Urothelium cell line (cell line): ENCODE measurements at places on chromosomes 1 and 21.

DNA sequence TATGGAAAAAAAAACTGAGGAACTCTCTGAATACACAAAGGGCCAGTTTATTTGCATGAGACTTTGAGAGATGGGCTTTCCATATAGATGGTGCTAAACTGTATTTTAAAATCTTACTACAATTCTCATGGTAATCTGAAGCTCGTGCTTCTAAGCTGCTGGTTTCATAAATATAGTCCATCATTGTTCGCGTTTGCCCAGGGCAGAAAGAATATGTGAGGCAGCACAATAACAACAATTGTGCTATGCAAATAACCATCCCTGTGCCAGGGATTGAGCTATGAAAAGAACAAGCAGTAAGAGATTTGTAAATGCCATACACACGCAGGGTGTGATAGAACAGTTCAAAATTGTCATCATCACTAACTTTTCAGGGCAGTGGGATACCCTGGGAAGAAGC is 4.9 kb upstream of the EPS15 start:
- no peak for DNase-seq

GRCh38 chr1:40760984-40761383 is 22.6 kb upstream of the KCNQ4 start:
- no peak for DNase-seq

GRCh38 chr1:175735144-175735543 is 8.3 kb downstream of the TNR start:
- DNase-seq: no peak

DNA sequence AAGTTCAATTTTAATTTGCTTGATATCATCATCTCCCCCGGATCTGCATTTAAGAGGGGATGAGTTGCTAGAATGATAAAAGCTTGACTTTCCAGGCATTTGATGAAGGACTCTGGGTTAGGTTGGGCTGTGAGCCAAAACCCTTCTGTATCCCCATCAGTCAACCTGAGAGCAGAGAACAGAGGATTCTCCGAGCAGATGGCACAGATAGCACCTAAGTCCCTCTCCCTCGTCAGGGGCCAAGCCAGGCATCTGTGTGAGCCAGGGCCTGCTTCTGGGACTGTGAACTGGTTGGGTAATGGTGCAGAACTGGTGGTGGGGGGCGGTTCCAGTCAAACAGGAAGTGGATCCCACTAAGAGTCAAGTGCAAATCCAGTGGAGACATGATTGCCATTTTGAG is 205.8 kb downstream of the TNR start:
- no peak for DNase-seq

GRCh38 chr1:200314085-200314750 is 95.6 kb downstream of the ZNF281 start:
- no peak for DNase-seq

DNA sequence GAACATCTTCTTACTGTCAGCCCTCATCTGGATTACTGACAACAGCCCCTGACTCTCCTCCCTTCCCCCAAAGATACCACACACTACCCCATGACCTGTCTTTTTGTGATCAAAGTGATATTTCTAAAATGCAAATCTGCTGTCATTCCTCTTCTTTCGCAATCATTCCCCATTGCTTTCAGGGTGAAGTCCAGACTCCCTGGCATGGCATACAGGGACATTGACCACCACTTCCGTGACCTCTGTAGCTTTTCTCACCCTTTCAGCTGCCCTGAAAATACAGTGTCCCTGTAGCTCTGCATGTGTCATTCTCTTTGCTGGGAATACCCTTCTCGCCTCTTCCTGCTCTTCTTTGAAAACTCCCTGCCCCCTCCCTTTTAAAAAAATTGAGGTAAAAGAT is 4.1 kb downstream of the SERINC2 start:
- no peak for DNase-seq

GRCh38 chr1:4778056-4778455 is 123.6 kb downstream of the AJAP1 start:
- peak; percentile 28 for DNase-seq

DNA sequence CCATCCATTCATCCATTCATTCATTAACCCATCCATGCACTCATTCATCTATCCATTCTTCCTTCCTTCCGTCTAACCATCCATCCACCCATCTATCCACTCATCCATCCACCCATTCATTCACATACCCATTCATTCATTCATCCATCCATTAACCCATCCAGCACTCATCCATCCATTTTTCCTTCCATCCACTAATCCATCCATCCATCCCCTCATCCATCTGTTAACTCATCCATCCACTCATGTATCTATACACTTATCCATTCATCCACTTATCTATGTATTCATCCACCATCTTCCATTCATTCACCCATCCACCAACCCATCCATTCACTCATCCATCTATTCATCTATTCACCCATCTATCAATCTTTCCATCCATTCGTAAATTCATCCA is 107.8 kb downstream of the PRDM16 start:
- no peak for DNase-seq

DNA sequence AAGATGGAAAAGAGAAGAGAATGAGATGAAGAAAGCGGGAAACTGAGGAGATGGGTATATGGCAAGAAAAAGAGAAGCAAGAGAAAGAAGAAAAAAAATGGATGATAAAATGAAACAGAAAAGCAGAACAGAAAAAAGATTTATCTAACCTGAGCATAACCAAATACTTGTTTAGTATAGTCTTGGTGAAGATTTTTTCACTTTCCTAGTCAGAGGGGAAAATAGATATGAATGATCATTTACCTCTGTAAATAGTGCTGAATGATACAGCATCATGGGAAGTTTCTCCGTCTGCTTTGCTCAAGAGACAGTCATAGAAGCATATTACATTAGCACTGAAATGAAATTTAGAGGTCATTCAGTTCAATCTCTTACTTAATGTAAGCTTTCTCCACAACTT is 36.1 kb upstream of the PLPPR4 start:
- no peak for DNase-seq

- no peak for DNase-seq
These were observed 116.7 kb upstream of the F3 start for GRCh38 chr1:94658221-94658620.

GRCh38 chr1:247531937-247532336 is 4.3 kb downstream of the OR2C3 start:
- no peak for DNase-seq

DNA sequence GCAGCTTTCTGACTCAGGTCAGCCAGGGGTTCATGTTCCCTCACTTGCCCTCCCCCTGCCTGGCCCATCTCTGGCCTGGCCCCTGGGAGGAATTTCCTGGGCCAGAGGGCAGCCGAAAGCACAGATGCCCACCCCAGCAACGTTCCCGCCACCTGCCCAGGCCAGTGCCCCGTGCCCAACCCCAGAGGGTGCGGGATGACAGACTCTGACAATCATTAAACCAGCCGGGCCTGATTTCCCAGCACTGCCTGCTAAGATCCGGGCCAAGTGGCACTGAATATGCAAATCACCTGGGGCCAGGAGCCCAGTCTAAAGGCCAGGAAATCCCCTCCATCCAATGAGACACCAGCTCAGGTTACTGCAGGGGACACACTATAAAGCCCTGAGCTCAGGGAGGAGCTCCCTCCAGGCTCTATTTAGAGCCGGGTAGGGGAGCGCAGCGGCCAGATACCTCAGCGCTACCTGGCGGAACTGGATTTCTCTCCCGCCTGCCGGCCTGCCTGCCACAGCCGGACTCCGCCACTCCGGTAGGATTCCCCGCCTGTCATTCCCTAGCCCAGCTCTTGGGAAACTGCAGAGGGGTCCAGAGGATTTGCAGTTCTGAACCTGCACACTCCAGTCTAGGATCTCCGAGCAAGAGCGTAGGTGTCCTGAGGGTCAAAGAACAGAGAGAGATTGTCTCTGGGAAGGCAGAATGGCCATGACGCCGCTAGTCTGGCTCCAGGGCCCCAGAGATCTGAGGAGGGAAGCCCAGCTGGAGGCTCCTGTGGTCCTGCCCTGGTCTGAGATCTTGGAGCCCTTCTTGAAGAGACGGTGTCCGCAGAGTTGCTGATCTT is at the start of gene ELF3:
ELF3 (plus strand) TSS at position 408 of the 836 bp plus-strand sequence. CDS start 550 bp downstream, outside the sequence.
- no peak for DNase-seq

DNA sequence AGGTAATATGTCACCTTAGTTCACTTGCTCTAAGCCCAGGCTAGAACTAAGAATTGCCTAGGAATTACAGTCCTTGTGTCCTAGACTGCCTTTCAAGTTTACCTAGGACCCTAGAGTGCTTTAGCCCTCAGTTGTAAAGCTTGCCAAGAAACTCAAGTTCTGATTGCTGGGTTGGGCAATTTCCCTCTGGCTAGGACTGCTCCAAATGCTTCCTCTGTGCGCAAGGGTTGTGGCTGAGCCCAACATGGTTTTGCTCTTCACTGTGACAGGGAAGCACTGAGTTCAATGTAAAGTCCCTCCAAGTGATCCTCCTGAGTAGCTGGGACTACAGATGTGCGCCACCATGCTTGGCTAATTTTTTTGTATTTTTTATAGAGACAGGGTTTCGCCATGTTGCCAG is 102.3 kb upstream of the NEK7 start:
- no peak for DNase-seq

GRCh38 chr1:29542548-29542947 is 306.2 kb downstream of the PTPRU start:
- DNase-seq: no peak

DNA sequence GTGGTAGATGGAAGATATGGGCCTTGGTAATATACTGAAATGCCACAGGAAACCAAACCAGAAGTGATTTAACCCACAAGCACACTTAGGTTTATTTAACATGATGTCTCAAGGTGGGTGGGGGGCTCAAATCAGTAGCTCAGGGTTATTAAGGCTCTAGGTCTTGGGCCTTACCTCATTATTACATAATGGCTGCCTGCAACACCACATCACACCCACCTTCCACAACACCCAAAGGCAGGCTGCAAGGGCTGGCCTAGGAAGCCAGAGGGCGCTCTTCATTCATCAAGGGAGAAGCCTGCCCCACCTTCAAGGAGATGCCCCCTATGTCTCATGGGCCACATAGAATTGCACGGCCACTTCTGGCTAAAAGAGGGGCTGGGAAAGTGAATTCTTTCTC is 6.0 kb downstream of the TFF1 start:
- no peak for DNase-seq

- DNase-seq: no peak
These were observed 31.0 kb upstream of the LRRC52 start for GRCh38 chr1:165512816-165513215.
